ENCODE measurements at places on chromosomes 13 and 19. TPM values are rescaled to one million over a fixed set of nuclear protein-coding genes. Genes with fewer than 3 reads are reported as not detected.
A peak's percentile ranks its signal among the peaks of the same experiment; 100 is the strongest.

GRCh38 chr13:99414048-99414995 lies 87.0 kb upstream of the TM9SF2 start:
- no peaks in the 10 kb centered on the region for H3K36me3 ChIP-seq
- no peak overlapping the region for H3K27ac ChIP-seq
- DNase-seq = no peak
- no peak overlapping the region for H3K4me3 ChIP-seq
- no peaks in the 10 kb centered on the region for H3K27me3 ChIP-seq

- peak overlapping the region; percentile 16 for H3K4me3 ChIP-seq
- H3K4me1 ChIP-seq = peaks cover 18% of the 10 kb centered on the region
- H3K27ac ChIP-seq = peak overlapping the region; percentile 76
- H3K27me3 ChIP-seq = no peaks in the 10 kb centered on the region
Measured at GRCh38 chr19:11578258-11579142, 1.1 kb upstream of the ACP5 start.

The MYPOP gene
- 5.1 TPM for total RNA-seq

DNA sequence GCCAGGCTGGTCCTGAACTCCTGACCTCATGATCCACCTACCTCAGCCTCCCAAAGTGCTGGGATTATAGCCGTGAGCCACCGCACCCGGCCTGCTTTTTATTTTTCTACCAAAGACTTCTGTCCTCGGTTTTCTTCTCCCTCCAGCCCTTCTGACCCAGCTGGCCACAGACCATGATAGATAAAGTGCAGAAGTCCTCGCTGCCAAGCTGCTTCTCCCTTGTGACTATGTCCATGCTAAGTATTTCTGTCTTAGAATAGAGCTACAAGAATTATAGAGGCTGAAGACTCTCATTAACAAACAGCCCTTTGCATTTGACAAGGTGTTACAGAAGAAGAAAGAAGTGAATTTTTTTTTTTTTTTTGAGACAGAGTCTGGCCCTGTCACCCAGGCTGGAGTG lies 15.4 kb upstream of the MAP3K10 start:
- H3K4me3 ChIP-seq = no peak overlapping the region
- H3K27ac ChIP-seq = no peak overlapping the region
- no peak for DNase-seq

DNA sequence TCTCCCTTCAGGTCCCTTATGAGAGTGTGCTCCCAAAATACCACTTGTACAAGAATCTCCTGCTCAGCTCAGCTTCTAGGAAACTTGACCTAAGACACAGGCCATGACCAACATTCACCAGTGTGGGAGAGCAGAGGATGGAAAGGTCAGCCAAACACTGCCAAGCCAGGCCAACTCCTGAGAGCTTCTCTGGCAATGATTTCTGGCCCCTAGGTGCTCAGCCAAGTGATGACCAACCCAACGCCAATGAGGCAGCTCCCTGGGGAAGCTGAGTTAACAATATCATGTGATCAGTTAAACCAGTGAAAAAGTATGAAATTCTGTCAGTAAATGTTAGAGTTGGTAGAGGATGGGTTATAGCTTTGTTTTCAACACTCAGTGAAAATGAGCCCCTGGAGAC lies 49.1 kb upstream of the FLT1 start:
- no peak for DNase-seq
- H3K27me3 ChIP-seq = no peaks in the 10 kb centered on the region

GRCh38 chr13:20521364-20522115 lies 4.1 kb downstream of the CRYL1 start:
- no peak overlapping the region for H3K27ac ChIP-seq
- DNase-seq = no peak
- no peaks in the 10 kb centered on the region for H3K27me3 ChIP-seq
- H3K4me3 ChIP-seq = no peak overlapping the region

- no peak for DNase-seq
- H3K36me3 ChIP-seq = no peaks in the 10 kb centered on the region
- no peak overlapping the region for H3K4me3 ChIP-seq
- H3K4me1 ChIP-seq = no peaks in the 10 kb centered on the region
- no peak overlapping the region for H3K27ac ChIP-seq
Measured at GRCh38 chr13:100659578-100659977, 15.0 kb downstream of the TMTC4 start.

- H3K4me1 ChIP-seq = no peaks in the 10 kb centered on the region
- H3K4me3 ChIP-seq = no peak overlapping the region
- no peaks in the 10 kb centered on the region for H3K36me3 ChIP-seq
Measured at GRCh38 chr13:84443463-84443862, 561.2 kb upstream of the SLITRK1 start.

The GTPBP3 gene
- total RNA-seq = 59.4 TPM

GRCh38 chr19:51822325-51822724 lies 27.4 kb downstream of the FPR3 start:
- no peaks in the 10 kb centered on the region for H3K27me3 ChIP-seq
- no peak overlapping the region for H3K27ac ChIP-seq
- H3K4me1 ChIP-seq = no peaks in the 10 kb centered on the region
- no peak for DNase-seq

DNA sequence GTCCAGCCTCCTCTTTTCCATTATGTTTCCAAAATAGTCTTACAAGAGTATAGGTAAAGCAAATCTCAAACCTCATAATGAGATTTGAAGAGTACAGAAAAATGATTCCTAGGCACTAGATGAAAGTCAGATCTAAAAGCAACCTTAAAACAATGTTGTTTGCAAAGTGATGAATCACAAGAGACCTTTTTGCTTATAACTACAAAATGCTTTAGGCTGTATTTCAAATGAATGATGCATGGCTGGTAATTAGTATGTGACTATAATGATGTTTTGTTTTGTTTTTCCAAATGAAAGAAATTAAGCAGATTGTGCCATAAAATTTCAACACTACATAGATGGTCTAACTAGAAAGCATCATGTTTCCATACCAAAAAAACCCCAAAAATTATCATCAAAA lies 272.7 kb downstream of the DIAPH3 start:
- H3K27me3 ChIP-seq = no peaks in the 10 kb centered on the region
- H3K36me3 ChIP-seq = no peaks in the 10 kb centered on the region
- no peaks in the 10 kb centered on the region for H3K4me1 ChIP-seq
- DNase-seq = no peak

The PKN1 gene
- 73.9 TPM for total RNA-seq

The UBXN6 gene
- 84.3 TPM for total RNA-seq

The PRODH2 gene
- total RNA-seq = not detected
